ENCODE measurements at places on chromosomes 1 and 21. TPM values are rescaled to one million over a fixed set of nuclear protein-coding genes. Genes with fewer than 3 reads are reported as not detected.

CCDC181 gene
- 57.0 TPM for total RNA-seq

SMCP gene
- total RNA-seq = not detected

ZBTB8B gene
- total RNA-seq = 3.8 TPM

NKAIN1 gene
- 12.1 TPM for total RNA-seq

ADAMTS5 gene
- 19.0 TPM for total RNA-seq

NBPF4 gene
- not detected for total RNA-seq

AMPD1 gene
- 0.71 TPM for total RNA-seq

OPRD1 gene
- 5.2 TPM for total RNA-seq

NBL1 gene
- total RNA-seq = 51.1 TPM

CFHR5 gene
- total RNA-seq = not detected

CAPZA1 gene
- 127 TPM for total RNA-seq

OR2L2 gene
- total RNA-seq = 0.88 TPM

WDR64 gene
- 1.3 TPM for total RNA-seq

CHD5 gene
- 10.1 TPM for total RNA-seq

LCK gene
- total RNA-seq = 1.4 TPM

GPR52 gene
- total RNA-seq = 5.8 TPM

NES gene
- total RNA-seq = 87.1 TPM

LCE2C gene
- total RNA-seq = not detected

SPRR2G gene
- not detected for total RNA-seq

KRTAP10-9 gene
- not detected for total RNA-seq

DMRTA2 gene
- total RNA-seq = 3.1 TPM

PLA2G5 gene
- 2.4 TPM for total RNA-seq

DISC1 gene
- total RNA-seq = 37.0 TPM

TINAGL1 gene
- 68.1 TPM for total RNA-seq

GPR37L1 gene
- total RNA-seq = 0.88 TPM

KDF1 gene
- 0.27 TPM for total RNA-seq

MCOLN3 gene
- 3.0 TPM for total RNA-seq

KCNN3 gene
- total RNA-seq = 4.0 TPM

RHBG gene
- total RNA-seq = not detected

LCE1A gene
- total RNA-seq = not detected

MRPL9 gene
- total RNA-seq = 55.3 TPM

ST6GALNAC3 gene
- total RNA-seq = 39.9 TPM

ALX3 gene
- 2.5 TPM for total RNA-seq

GPR137B gene
- total RNA-seq = 47.5 TPM

CR1 gene
- 2.2 TPM for total RNA-seq

OR2L5 gene
- 0.44 TPM for total RNA-seq

OR2T2 gene
- total RNA-seq = not detected

CLEC20A gene
- not detected for total RNA-seq

PGBD5 gene
- total RNA-seq = 11.3 TPM

ZNF648 gene
- total RNA-seq = 0.71 TPM

KRTAP21-2 gene
- total RNA-seq = not detected

NPHS2 gene
- total RNA-seq = not detected
